ENCODE measurements at places on chromosomes 2 and 18. TPM values are rescaled to one million over a fixed set of nuclear protein-coding genes. Genes with fewer than 3 reads are reported as not detected.
A peak's percentile ranks its signal among the peaks of the same experiment; 100 is the strongest.

Gene AGAP1
- total RNA-seq, result 19.7 TPM

GRCh38 chr2:47057687-47058002 lies 97.5 kb downstream of the STPG4 start:
- H3K4me1 ChIP-seq, result peaks cover 10% of the 10 kb centered on the region
- no peak overlapping the region for H3K4me3 ChIP-seq
- H3K27me3 ChIP-seq, result no peaks in the 10 kb centered on the region
- H3K36me3 ChIP-seq, result no peaks in the 10 kb centered on the region
- peak overlapping the region; percentile 71 for H3K27ac ChIP-seq

DNA sequence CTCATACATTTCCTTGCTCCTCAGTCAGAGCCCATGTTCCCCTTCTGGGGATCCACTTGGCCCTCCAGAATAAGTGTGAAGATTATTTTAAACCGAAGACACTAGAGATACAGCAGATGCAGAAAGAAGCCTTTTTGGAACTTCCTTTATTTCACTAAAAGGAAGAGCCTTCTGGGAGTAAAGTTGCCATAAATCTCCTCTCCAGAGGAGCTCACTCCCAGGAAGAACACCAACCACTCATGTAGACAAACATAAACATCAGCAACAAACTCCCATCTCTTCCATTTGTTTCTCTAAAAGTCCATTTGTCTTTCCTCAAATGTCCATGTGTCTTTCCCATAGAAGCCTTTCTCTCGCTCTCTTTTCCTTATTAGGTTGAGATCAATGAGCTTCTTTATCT lies 62.4 kb upstream of the MSH6 start:
- H3K27me3 ChIP-seq, result no peaks in the 10 kb centered on the region
- H3K4me1 ChIP-seq, result no peaks in the 10 kb centered on the region
- no peak overlapping the region for H3K4me3 ChIP-seq

GRCh38 chr2:237324405-237324831 lies 89.5 kb downstream of the COL6A3 start:
- H3K4me3 ChIP-seq, result no peak overlapping the region
- H3K27ac ChIP-seq, result no peak overlapping the region
- no peaks in the 10 kb centered on the region for H3K27me3 ChIP-seq
- no peaks in the 10 kb centered on the region for H3K36me3 ChIP-seq
- H3K4me1 ChIP-seq, result no peaks in the 10 kb centered on the region

Gene ANO7
- not detected for total RNA-seq

Gene PAIP2B
- total RNA-seq, result 9.0 TPM

Gene TLX2
- total RNA-seq, result not detected

Gene CD207
- total RNA-seq, result not detected

Gene LYG2
- total RNA-seq, result not detected

GRCh38 chr18:46424898-46425297 lies 232.1 kb downstream of the LOXHD1 start:
- peak; percentile 30 for DNase-seq
- H3K27ac ChIP-seq, result no peak overlapping the region
- H3K4me3 ChIP-seq, result no peak overlapping the region
- H3K27me3 ChIP-seq, result no peaks in the 10 kb centered on the region
- H3K36me3 ChIP-seq, result no peaks in the 10 kb centered on the region

DNA sequence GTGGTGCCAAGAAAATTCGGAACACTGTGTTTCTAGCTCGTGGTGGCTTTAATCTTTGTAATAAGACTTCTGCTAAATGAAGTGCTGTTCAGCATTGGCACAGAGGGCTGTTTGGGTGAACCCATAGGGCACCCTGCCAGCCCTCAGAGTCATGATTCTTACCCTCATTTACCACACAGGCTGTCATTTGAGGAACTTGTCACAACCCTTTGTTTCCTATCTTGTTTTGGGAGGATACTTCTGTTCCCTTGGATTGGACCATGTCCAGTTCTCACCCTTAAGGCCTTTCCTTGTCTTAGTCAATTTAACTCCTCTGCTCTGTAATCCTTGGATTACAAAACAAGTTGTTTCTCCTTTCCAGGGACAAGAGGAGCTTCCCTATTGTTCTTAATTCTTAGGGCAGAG lies 225.7 kb downstream of the MTX2 start:
- H3K27me3 ChIP-seq, result peaks cover 7% of the 10 kb centered on the region
- H3K27ac ChIP-seq, result no peak overlapping the region
- peaks cover 5% of the 10 kb centered on the region for H3K4me1 ChIP-seq
- no peak overlapping the region for H3K4me3 ChIP-seq

DNA sequence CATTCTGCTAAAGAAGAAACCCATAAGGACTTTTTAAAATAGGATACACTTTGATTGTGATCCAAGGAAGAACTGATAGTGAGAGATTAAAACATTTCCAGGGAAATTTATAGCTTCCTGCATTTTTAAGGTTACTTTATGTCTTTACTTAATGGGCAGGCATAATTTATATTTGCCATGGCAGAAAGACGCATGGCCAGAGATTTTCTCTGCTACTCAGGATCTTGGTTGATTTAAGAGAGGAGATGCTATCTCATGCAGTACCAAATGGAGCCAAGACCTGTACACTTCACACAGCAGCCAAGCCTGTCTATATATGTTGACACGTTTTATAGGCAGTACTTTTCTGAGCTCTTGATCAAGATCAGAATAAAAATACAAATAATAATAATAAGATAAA lies 60.9 kb upstream of the NT5C1B start:
- no peaks in the 10 kb centered on the region for H3K4me1 ChIP-seq
- H3K27me3 ChIP-seq, result no peaks in the 10 kb centered on the region

DNA sequence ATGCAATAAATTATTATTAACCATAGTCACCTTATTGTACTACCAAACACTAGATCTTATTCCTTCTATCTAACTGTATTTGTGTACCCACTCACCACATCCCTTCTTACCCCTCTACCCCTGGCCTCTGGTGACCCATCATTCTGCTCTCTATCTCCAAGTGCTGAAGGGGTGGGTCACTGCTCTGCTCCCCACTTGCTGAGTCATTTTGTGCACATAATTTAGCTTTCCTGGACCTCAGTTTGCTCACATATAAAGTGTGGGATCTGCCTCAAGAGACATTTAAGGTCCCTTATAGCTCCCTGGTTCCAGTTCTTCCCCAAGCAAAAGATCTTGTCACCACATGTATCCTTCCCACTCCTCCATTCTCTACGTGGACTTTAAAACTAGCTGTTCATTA lies 169.4 kb downstream of the ZNF385B start:
- no peak overlapping the region for H3K4me3 ChIP-seq
- no peaks in the 10 kb centered on the region for H3K36me3 ChIP-seq
- H3K27ac ChIP-seq, result no peak overlapping the region
- H3K4me1 ChIP-seq, result no peaks in the 10 kb centered on the region

Gene LAPTM4A
- 264 TPM for total RNA-seq

DNA sequence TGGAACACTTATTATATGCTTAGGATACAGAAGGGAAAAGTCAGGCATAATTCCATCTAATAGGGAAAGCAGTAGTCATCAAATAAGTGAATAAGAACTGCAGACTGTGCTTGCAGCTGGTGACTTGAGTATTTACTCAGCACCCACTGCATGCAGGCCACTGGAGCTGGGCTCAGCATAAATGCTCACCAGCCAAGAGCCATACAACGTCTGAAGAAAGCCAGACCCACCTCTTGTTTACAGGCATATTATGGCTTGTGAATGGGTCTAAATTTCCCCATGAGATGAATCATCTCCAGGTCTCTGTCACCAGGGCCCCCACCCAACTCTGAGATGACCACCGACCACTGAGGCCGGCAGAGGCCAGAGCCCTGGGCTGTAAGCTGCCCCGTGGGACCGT lies 123.8 kb upstream of the PKDCC start:
- H3K4me1 ChIP-seq, result no peaks in the 10 kb centered on the region
- DNase-seq, result no peak
- H3K36me3 ChIP-seq, result no peaks in the 10 kb centered on the region
- H3K4me3 ChIP-seq, result no peak overlapping the region

DNA sequence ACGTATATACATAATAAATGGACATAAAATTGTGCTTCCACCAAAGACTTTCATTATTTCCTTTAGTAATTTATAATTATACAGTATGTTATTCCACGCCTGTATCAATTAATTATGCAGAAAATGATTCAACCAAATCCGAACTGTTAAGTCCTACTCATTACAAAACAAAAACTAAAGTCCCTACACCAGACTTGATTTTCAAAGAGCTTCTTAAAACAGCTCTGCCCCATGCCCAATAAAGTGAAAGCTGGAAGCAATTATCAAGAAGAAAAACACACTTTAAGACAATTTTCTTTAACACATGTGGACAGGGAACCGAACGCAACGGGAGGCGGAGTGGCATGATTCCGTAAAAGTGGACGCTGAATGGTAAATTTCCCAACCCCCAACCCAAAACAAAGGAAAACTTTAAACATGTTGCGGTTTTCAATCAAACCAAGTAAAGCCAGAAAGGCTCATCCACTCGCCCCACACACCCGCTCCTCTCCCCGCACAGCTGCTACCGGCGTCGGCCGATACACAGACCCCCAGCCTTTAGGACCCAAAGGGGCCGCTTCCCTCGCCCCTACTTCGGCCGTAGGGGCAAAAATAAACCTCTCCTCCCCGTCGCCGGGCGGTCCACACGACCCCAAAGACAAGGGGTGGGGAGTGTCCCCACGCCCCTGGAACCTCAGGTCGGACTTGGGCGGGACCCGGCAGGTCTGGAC lies 705 bp downstream of the YES1 start:
- peak overlapping the region; percentile 96 for H3K27ac ChIP-seq
- no peaks in the 10 kb centered on the region for H3K27me3 ChIP-seq
- H3K4me3 ChIP-seq, result peak overlapping the region; percentile 90
- peaks cover 15% of the 10 kb centered on the region for H3K4me1 ChIP-seq
- no peaks in the 10 kb centered on the region for H3K36me3 ChIP-seq

- H3K27me3 ChIP-seq, result no peaks in the 10 kb centered on the region
- H3K36me3 ChIP-seq, result no peaks in the 10 kb centered on the region
- no peaks in the 10 kb centered on the region for H3K4me1 ChIP-seq
- no peak overlapping the region for H3K4me3 ChIP-seq
Measured at GRCh38 chr2:120465989-120466703, 120.2 kb downstream of the INHBB start.

GRCh38 chr2:64220265-64220664 lies 76.0 kb upstream of the PELI1 start:
- peak overlapping the region; percentile 85 for H3K27ac ChIP-seq
- H3K36me3 ChIP-seq, result no peaks in the 10 kb centered on the region
- H3K4me1 ChIP-seq, result peaks cover 5% of the 10 kb centered on the region
- H3K27me3 ChIP-seq, result no peaks in the 10 kb centered on the region
- no peak for DNase-seq

GRCh38 chr18:76491776-76492668 lies 3.0 kb downstream of the ZNF516 start:
- no peaks in the 10 kb centered on the region for H3K36me3 ChIP-seq
- no peak for DNase-seq
- H3K4me3 ChIP-seq, result peak overlapping the region; percentile 78
- peak overlapping the region; percentile 93 for H3K27ac ChIP-seq
- H3K27me3 ChIP-seq, result no peaks in the 10 kb centered on the region
- no peaks in the 10 kb centered on the region for H3K4me1 ChIP-seq

Gene SESTD1
- 54.9 TPM for total RNA-seq

Gene ST3GAL5
- total RNA-seq, result 20.8 TPM

Gene CYB5A
- total RNA-seq, result 300 TPM

DNA sequence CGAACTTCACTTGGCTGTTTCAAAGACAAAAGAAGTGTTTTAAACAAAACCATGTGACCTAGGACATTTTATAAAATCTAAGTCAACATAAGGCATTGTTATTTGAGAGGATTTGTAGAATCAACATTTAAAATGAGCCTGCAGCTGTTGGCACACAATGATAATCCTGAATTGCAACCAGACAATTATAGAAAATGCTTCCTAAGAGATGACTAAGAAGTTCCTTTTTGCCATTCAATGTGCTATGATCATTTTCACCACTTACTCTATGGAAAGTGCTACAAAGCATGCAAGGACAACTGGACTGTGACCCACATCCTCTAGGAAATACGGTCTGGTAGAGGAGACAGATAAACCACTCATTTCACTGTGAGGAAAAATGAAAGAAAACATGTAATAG lies 246.4 kb downstream of the CDH20 start:
- H3K36me3 ChIP-seq, result no peaks in the 10 kb centered on the region
- H3K4me1 ChIP-seq, result no peaks in the 10 kb centered on the region
- no peak overlapping the region for H3K4me3 ChIP-seq
- H3K27me3 ChIP-seq, result no peaks in the 10 kb centered on the region
- DNase-seq, result no peak
- no peak overlapping the region for H3K27ac ChIP-seq

DNA sequence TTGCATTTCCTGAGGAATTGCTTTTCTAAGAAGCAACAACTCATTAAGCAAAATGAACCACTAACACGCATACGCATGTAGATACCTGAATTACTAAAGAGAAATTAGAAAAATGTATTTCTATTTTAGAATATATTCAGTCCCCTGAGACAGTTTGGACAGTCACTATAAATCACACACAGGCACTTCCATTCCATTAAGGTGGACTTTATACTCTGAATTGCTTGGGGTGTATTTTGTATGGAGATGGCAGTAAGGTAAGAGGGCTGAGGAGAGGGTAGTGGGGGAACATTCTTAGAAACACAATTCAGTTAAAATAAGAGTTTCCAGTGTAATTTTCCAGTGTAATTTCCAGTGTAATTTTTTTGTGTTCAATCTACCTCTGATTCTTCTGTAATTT lies 1.8 kb downstream of the CCDC141 start:
- DNase-seq, result no peak
- H3K36me3 ChIP-seq, result no peaks in the 10 kb centered on the region
- H3K27me3 ChIP-seq, result no peaks in the 10 kb centered on the region
- H3K27ac ChIP-seq, result no peak overlapping the region

Gene PDE1A
- total RNA-seq, result 7.9 TPM

Gene STEAP3
- total RNA-seq, result 52.2 TPM

Gene NYAP2
- total RNA-seq, result 0.15 TPM

DNA sequence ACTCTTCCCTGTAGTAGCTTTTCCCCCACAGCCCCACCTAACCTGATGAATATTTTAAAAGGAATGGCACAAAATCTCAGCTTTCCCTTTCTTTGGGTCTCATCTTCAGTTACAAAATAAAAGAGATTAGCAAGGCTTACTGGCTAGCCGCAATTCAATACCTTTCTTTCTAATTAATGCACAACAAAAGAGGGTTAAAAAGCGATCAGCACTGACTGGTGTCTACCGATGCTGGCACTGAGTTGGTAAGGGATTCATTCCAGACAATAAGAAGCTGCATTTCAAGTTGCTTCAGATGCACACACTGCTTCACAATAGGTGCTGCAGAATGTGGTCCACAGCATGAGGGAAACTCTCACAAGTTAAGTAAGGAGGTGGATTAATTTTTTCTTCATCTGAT lies 41.9 kb downstream of the HDHD2 start:
- H3K4me1 ChIP-seq, result no peaks in the 10 kb centered on the region
- no peak overlapping the region for H3K4me3 ChIP-seq
- H3K36me3 ChIP-seq, result no peaks in the 10 kb centered on the region
- H3K27ac ChIP-seq, result no peak overlapping the region

Gene ATRAID
- 177 TPM for total RNA-seq

DNA sequence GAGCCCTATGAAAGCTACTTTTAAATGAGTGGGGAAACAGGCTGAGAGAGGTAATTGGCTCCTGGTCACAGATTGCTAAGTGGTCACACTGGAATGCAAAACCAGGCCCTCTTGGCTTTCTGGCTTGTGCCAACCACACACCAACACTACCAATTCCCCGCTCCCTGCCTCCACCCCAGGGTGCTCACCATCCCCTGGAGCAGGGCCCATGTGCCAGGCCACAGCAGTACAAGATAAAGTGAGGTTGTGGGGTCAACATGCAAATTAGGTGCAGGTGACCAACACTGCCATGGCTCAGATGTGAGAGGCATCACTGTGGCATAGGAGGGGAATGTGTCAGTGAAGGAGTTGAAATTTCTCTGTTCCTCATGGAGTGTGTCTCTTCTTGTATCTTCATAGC lies 312.5 kb downstream of the MYCN start:
- H3K4me1 ChIP-seq, result no peaks in the 10 kb centered on the region
- H3K4me3 ChIP-seq, result no peak overlapping the region
- no peak overlapping the region for H3K27ac ChIP-seq
- DNase-seq, result no peak

Gene TMEM169
- not detected for total RNA-seq
